ENCODE measurements at places on chromosomes 5 and 9. TPM values are rescaled to one million over a fixed set of nuclear protein-coding genes. Genes with fewer than 3 reads are reported as not detected.

Gene PURA
- 9.6 TPM for polyA plus RNA-seq

Gene NR2F1-AS1
- 7.0 TPM for polyA plus RNA-seq

Gene EGFLAM
- polyA plus RNA-seq: 0.54 TPM

Gene NPR3
- polyA plus RNA-seq: 0.27 TPM

Gene TXNDC8
- polyA plus RNA-seq: not detected

Gene SLC12A7
- 39.8 TPM for polyA plus RNA-seq

Gene FABP6
- not detected for polyA plus RNA-seq

Data from small intestine (tissue), 16 donors.